ENCODE measurements at places on chromosomes 13 and 19.

GRCh38 chr19:5743630-5744029, 23.2 kb downstream of the CATSPERD start:
- no peak for DNase-seq

GRCh38 chr13:100297413-100297812, 208.5 kb downstream of the PCCA start:
- no peak for DNase-seq

DNA sequence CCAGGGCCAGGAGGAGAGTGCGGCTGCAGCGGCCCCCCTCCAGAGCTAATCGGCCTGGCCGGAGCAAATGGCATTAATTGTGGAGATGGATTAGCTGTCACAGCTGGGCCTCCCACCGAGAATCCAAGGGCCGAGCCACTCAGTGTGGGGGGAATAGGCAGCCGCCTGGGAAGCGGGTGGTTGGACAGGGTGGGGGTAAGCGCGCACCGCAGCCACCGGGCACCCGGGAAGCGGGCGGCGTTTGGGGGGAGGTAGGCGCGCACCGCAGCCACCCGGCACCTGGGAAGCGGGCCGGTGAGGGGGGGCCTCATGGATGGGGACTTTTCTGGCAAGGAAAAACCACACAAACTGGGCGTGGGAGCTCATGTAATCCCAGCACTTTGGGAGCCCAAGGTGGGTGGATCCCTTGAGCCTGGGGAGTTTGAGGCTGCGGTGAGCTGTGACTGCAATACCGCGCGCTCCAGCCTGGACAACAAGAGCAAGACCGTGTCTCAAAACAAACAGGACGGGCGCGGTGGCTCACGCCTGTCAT, 9.7 kb downstream of the R3HDM4 start:
- DNase-seq = no peak

- DNase-seq = no peak
Measured at GRCh38 chr19:30690935-30691818, 319.0 kb downstream of the ZNF536 start.

Data from AML-193 (cell line).